Type B pancreatic cell (in vitro differentiated cells): ENCODE measurements at places on chromosomes 3 and 15. TPM values are rescaled to one million over a fixed set of nuclear protein-coding genes. Genes with fewer than 3 reads are reported as not detected.

ADIPOQ gene
- not detected in 2 replicates for total RNA-seq

DNA sequence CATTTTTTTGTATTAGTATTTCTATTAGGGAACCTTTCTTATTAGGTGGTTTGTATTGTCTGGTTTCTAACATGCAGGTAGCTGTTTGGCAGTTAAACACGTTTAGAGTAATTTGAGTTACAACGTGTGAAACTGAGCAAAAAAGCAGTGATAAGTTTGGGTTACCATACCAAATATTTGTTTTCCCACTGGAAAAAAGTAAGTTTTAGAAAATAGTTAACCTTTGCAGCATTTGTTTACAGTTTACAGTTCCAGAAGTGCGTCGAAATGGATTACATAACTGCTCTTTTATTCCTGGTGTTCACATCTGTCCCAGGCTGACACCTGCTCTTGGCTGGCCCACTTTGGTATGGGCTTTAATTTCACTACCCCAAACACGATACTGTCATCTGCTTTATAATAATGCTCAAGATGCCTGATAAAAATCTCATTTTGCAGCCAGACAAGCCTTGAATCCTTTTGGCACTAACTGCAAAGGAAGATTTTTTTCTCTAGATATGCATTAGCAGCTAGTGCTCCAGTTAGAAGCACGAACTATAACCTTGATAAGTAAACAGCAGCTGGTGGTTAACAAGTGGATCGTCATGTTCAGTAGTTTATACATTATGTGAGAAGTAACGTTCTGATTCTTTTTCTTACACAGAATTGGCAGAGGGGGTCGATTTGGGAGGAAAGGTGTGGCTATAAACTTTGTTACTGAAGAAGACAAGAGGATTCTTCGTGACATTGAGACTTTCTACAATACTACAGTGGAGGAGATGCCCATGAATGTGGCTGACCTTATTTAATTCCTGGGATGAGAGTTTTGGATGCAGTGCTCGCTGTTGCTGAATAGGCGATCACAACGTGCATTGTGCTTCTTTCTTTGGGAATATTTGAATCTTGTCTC is 5.3 kb downstream of the EIF4A2 start:
- DNase-seq = no peak
- H3K36me3 ChIP-seq = peaks cover 55% of the 10 kb centered on the region
- H3K27me3 ChIP-seq = no peaks in the 10 kb centered on the region
- H3K27ac ChIP-seq = peak overlapping the region; percentile 44

MASP1 gene
- 1.6 and 1.7 TPM in 2 replicates for total RNA-seq

ECE2 gene
- not detected in 2 replicates for total RNA-seq

GP5 gene
- total RNA-seq = 0.10 TPM in 1 of 2 replicates, not detected in the other

STAB1 gene
- total RNA-seq = 0.12 TPM in 1 of 2 replicates, not detected in the other

TMEM45A gene
- 9.6 and 18.4 TPM in 2 replicates for total RNA-seq

DNA sequence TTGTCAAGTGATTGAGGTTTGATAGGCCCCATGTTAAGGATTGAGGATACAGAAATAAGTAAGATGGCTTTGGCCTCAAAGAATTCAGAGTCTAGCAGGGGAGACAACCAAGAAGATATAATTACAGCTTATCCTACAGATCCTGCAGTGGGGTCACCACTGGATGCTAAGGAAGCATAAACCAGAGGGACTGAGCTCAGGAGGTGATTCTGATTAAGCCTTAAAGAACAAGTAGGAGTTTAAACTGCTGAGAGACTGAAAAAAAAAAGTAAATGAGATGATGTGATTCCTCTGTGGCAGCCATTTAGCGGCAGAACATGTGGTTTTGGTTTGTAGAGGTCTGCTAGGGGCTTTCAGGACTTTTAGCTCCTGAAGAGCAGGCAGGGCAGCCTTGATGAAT is 72.1 kb upstream of the ROPN1 start:
- H3K27ac ChIP-seq = no peak overlapping the region
- no peaks in the 10 kb centered on the region for H3K27me3 ChIP-seq
- H3K4me1 ChIP-seq = peaks cover 4% of the 10 kb centered on the region
- DNase-seq = no peak
- no peak overlapping the region for H3K4me3 ChIP-seq
- no peaks in the 10 kb centered on the region for H3K36me3 ChIP-seq

RBPMS2 gene
- total RNA-seq = 6.4 and 19.7 TPM in 2 replicates
